AG09319 (cell line): ENCODE measurements at places on chromosomes 2 and 18.

- DNase-seq, result no peak
Observed at GRCh38 chr2:221554769-221555493, 17.2 kb downstream of the EPHA4 start.

DNA sequence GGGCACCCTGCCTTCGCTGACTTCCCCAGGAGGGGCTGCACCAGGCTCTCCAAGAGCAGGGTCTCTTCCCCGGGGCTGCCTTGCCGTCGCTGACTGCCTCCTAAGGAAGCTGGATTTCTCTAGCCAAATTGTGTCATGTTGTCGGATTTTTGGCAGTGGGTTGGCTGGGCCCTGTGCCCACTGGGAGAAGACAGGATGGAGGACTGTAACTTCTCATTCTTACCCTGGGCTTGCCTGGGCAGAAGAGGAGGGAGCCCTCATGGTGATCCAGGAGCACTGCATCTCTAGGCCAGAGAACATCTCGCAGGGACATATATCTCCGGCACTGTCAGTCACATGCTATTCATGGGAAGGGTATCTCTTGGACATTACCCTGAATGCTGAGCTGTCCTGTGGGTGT is 6.3 kb downstream of the MYO7B start:
- no peak for DNase-seq

- no peak for DNase-seq
Observed at GRCh38 chr2:64562148-64562784, 38.1 kb downstream of the AFTPH start.

DNA sequence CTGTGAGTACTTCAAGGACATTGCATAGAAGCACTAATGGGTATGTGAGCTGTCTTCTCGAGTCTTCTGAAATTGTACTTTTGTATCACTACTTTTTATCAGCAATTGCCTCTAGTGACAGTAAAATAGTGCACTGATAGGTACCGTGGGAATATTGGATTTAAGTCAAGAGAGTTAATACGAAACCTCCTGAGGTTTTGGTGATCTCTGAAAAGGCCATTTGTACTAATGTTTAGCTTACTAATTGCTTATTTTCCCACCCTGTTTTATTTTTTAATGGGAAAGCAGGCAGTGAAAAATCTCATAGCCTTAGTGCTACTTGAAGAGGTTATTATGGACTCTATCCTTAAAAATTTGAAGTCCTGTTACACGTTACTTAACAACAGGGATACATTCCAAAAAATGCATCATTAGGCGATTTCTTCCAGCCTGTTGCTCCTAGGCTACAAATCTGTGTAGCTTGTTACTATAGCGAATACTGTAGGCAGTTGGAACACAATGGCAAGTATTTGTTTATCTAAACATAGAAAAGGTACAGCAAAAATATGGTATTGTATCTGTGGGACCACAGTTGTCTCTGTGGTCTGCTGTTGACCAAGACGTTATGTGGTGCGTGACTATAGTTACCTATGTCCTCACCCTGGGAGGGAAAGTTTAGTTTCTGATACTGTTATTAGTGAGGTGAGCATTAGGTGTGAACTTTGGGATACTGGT is 65.9 kb downstream of the CAB39 start:
- no peak for DNase-seq

DNA sequence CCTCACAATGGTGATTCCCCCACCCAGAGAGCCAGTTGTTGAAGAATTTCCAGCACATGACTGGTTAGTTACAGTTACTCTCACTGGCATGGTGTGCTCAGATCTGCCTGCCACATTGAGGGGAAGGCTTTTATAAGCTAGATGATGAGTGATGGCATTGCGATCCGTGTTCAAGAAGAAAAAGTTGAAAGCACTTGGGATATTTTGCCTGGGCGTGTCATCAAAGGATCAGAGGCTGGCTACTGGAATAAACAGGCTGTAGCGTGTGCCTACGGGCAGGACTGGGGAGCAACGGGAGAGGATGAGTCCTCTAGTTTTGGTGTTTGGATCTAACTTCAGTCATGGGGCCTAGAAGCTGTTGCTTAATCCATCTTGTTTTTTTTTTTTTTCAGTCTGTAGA is 175.0 kb downstream of the SETBP1 start:
- no peak for DNase-seq
